ENCODE measurements at places on chromosomes 4 and X. TPM values are rescaled to one million over a fixed set of nuclear protein-coding genes. Genes with fewer than 3 reads are reported as not detected.
A peak's percentile ranks its signal among the peaks of the same experiment; 100 is the strongest.

The MAGEA10 gene
- total RNA-seq, result not detected

The DIPK2B gene
- 19.1 TPM for total RNA-seq

The ADH1A gene
- total RNA-seq, result not detected

The MAP7D2 gene
- total RNA-seq, result not detected

The HTN1 gene
- not detected for total RNA-seq

GRCh38 chr4:17758485-17758884 is 22.9 kb downstream of the FAM184B start:
- H3K36me3 ChIP-seq, result no peaks in the 10 kb centered on the region
- H3K4me3 ChIP-seq, result no peak overlapping the region
- no peak overlapping the region for H3K27ac ChIP-seq
- no peak for DNase-seq
- no peaks in the 10 kb centered on the region for H3K4me1 ChIP-seq
- no peaks in the 10 kb centered on the region for H3K27me3 ChIP-seq

DNA sequence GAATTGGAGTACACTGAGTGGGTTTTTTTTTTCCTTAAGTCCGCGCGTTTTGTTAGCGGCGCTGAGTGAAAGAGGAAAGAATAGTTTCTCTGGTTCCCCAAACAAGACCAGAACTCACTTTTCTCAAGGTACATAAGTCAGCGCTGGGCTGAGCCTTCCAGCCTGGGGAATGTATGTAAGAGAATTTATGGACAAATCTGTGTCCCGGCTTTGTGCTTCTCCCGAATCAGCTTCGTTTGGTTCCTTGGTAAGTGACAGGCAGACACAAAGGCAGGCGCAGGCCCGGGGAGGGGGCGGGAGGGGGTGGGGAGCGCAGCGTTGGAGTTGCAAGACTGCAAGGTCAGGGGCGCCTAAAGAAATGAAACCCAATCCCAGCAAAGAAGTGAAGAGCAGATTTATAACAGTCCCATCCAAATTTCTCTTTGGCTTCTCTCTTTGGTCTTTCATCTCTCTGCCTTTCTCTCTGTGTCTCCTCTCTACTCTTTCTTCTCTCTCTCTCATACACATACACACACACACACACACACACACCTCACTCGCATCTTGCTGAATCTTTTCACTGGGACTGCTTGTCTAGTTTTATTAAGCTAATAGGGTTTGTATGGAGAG is 981 bp downstream of the TET2 start:
- peaks cover 44% of the 10 kb centered on the region for H3K4me1 ChIP-seq
- peak overlapping the region; percentile 62 for H3K27ac ChIP-seq
- peak overlapping the region; percentile 84 for H3K4me3 ChIP-seq
- no peaks in the 10 kb centered on the region for H3K36me3 ChIP-seq

GRCh38 chr4:54224996-54225597 is 4.0 kb upstream of the PDGFRA start:
- no peak overlapping the region for H3K27ac ChIP-seq
- DNase-seq, result no peak
- H3K36me3 ChIP-seq, result no peaks in the 10 kb centered on the region
- peaks cover 52% of the 10 kb centered on the region for H3K27me3 ChIP-seq
- H3K4me3 ChIP-seq, result no peak overlapping the region
- peaks cover 26% of the 10 kb centered on the region for H3K4me1 ChIP-seq

DNA sequence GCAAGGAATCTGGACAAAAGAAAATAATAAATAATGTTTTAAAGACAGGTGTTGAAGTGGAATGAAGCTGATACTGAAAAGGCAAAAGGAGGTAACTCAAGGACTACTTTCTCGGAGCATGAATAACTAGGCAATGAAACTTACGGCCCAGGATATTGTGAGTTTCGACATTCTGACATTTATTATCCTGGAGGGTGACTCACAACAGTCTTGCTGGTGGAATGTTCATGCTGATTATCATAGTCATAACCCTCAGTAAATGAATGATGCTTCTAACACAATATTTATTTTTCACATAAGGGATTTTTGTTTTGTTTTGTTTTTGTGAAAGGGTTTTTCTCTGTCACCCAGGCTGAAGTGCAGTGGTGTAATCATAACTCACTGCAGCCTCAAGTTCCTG is 147.0 kb upstream of the HPGD start:
- no peaks in the 10 kb centered on the region for H3K27me3 ChIP-seq
- H3K27ac ChIP-seq, result no peak overlapping the region
- DNase-seq, result no peak
- no peaks in the 10 kb centered on the region for H3K36me3 ChIP-seq
- H3K4me3 ChIP-seq, result no peak overlapping the region

- no peak for DNase-seq
- H3K27ac ChIP-seq, result no peak overlapping the region
- no peak overlapping the region for H3K4me3 ChIP-seq
- H3K36me3 ChIP-seq, result no peaks in the 10 kb centered on the region
These were observed 191.0 kb downstream of the CCSER1 start for GRCh38 chr4:90318193-90318592.

- no peaks in the 10 kb centered on the region for H3K27me3 ChIP-seq
- no peaks in the 10 kb centered on the region for H3K4me1 ChIP-seq
- no peak overlapping the region for H3K27ac ChIP-seq
- no peak overlapping the region for H3K4me3 ChIP-seq
- H3K36me3 ChIP-seq, result no peaks in the 10 kb centered on the region
These were observed 31.9 kb downstream of the CASP6 start for GRCh38 chr4:109671350-109671749.

DNA sequence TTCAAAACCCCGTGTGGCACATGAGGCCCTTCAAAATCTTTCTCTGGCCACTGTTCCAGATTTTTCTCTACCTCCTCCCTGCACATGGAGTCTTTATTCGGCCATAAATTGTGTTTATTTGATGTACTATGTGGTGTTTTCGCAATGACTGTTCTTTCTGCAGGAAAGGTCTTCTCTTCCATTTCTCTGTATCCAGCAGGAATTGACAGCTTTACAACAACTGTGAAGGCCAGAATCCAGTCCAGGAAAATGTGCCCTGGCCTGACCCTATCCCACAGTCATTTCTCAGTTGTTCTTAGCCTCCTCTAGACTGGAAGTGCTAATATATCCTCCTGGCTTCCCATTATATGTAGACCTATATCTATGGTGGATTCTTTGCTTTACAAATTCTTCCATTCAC is 191.4 kb downstream of the COL25A1 start:
- no peak for DNase-seq
- H3K4me1 ChIP-seq, result no peaks in the 10 kb centered on the region
- H3K36me3 ChIP-seq, result no peaks in the 10 kb centered on the region

DNA sequence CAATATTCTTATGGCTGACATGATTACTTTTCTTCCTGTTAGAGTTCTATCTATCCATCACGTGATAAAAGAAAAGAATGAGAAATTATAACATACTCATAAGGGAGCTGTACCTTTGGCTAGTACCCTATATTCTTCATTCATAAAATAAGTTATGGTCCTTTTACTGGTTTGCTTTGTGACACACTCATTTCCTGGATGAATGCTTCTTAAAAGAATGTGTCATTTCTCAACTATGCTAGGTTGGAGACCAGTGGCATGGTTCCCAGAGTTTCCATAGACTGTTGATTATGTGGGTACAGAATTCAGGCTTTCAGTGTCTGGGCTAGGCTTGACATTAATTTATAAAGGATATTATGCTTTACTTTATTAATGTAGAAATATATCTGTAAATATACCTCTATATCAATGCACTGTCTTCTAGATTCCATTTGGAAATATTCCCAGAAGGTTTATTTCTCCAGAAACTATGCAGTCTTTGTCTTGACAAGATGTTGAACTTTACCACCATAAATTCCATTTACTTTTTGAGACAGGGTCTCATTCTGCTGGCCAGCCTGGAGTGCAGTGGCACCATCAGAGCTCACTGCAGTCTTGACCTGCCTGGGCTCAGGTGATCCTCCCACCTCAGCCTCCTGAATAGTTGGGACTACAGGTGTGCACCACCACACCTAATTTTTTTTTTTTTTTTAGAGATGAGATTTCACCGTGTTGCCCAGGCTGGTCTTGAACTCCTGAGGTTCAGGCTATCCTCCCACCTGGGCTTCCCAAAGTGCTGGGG is 23.8 kb downstream of the NUDT6 start:
- H3K27ac ChIP-seq, result no peak overlapping the region
- H3K4me1 ChIP-seq, result no peaks in the 10 kb centered on the region
- no peaks in the 10 kb centered on the region for H3K36me3 ChIP-seq
- DNase-seq, result no peak
- H3K27me3 ChIP-seq, result no peaks in the 10 kb centered on the region

GRCh38 chr4:78031417-78031950 is 25.6 kb upstream of the FRAS1 start:
- no peaks in the 10 kb centered on the region for H3K36me3 ChIP-seq
- H3K4me1 ChIP-seq, result no peaks in the 10 kb centered on the region

DNA sequence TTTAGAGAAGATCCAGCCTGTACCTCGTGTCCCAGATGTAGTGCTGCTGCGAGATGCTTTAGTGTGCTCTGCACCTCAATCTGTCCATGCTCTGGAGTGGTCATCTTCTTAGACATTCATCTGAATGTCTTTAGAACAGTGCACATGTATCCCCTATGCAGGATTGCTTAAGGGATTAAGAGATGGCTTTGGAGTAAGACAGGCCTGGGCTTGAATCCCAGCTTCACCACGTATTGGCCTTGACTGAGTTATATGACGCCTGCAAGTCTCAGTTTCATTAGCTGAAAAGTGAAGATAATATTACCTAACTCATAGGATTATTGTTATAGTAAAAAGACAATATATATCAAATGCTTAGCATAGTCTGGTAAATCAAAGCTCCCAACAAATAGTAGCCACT is 98.3 kb downstream of the NFKB1 start:
- H3K4me3 ChIP-seq, result no peak overlapping the region
- peaks cover 100% of the 10 kb centered on the region for H3K36me3 ChIP-seq
- H3K27ac ChIP-seq, result no peak overlapping the region
- peaks cover 19% of the 10 kb centered on the region for H3K4me1 ChIP-seq
- no peaks in the 10 kb centered on the region for H3K27me3 ChIP-seq
- DNase-seq, result no peak

- no peaks in the 10 kb centered on the region for H3K4me1 ChIP-seq
- H3K36me3 ChIP-seq, result no peaks in the 10 kb centered on the region
- no peak for DNase-seq
- H3K27ac ChIP-seq, result no peak overlapping the region
- H3K4me3 ChIP-seq, result no peak overlapping the region
- no peaks in the 10 kb centered on the region for H3K27me3 ChIP-seq
These were observed 142.5 kb upstream of the TTC29 start for GRCh38 chr4:147088146-147088545.

GRCh38 chr4:112513971-112514646 is 1.9 kb downstream of the NEUROG2 start:
- H3K4me1 ChIP-seq, result peaks cover 30% of the 10 kb centered on the region
- H3K27me3 ChIP-seq, result peaks cover 100% of the 10 kb centered on the region
- H3K27ac ChIP-seq, result no peak overlapping the region
- no peak overlapping the region for H3K4me3 ChIP-seq

DNA sequence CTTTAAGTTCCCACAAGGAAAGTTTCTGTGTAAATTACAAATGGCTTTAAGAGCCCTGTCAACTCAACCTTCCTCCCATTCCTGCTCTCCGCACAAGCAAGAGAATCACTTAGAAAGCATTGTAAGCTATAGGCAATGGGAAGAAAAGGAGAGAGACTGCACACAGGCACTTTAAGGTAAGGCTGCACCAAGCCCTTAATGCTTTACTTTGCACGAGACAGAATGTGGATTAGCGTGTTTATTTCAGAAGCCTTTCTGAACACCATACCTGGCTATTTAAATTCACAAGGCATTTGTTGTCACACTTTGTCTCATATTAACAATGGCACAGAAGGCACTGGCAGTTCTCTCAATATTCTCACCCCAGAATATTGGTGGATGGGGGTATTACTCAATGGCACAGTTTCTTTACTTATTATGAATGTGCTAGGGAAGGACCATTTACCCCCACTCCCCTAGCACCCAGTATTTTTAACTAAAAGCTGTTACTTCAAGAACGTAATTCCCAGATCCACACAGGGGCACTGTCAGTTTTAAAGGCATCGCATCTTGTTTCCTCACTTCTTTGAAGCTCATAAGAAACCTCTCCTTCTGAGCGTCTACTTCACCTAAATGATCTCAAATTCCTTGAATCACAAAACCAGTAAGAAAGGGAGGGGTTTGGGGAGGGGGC is 150.0 kb downstream of the MAML3 start:
- no peak overlapping the region for H3K27ac ChIP-seq
- DNase-seq, result no peak
- peaks cover 24% of the 10 kb centered on the region for H3K4me1 ChIP-seq
- peak overlapping the region; percentile 54 for H3K4me3 ChIP-seq
- no peaks in the 10 kb centered on the region for H3K27me3 ChIP-seq

DNA sequence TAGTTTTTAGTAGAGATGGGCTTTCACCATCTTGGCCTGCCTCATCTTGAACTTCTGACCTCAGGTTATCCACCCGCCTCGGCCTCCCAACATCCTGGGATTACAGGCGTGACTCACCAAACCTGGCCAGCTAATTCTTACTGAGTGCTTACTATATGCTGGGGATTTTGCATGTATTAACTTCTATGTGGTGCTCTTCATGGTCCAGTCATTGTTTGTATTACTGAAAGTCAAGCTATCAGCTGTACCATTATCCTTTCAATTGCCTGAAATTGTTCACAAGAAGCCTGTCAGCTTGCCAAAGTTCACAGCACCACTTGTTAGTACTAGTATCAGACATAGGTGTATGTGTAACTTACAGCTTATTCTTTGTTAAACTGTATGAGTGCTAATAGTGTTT is 1272.1 kb downstream of the ARAP2 start:
- no peak overlapping the region for H3K4me3 ChIP-seq
- H3K27me3 ChIP-seq, result no peaks in the 10 kb centered on the region
- H3K4me1 ChIP-seq, result no peaks in the 10 kb centered on the region
- DNase-seq, result no peak

GRCh38 chrX:123807835-123808416 is 51.9 kb upstream of the XIAP start:
- H3K4me3 ChIP-seq, result no peak overlapping the region
- no peaks in the 10 kb centered on the region for H3K4me1 ChIP-seq
- H3K27me3 ChIP-seq, result no peaks in the 10 kb centered on the region
- no peak for DNase-seq

DNA sequence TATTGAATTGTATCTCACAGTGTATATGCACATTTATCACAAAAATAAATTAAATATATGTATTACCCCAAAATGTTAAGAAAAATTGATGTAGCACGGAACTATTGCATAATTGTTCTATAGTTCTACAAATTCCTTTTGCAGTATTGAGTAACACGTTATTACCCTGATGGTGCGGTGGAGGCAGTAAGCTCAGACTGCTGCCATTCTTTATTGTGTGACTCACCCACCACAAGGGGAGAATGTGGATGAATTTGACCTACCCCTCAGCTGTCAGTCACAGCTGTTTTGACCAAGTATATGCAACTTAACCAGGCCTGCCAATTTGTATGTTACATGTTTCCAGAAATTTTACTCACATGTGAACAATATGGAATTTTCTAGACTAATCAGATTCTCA is 506.6 kb downstream of the SH3BGRL start:
- H3K27me3 ChIP-seq, result no peaks in the 10 kb centered on the region
- H3K36me3 ChIP-seq, result no peaks in the 10 kb centered on the region
- H3K4me1 ChIP-seq, result no peaks in the 10 kb centered on the region
- DNase-seq, result no peak
- no peak overlapping the region for H3K27ac ChIP-seq
- H3K4me3 ChIP-seq, result no peak overlapping the region

All from spleen (tissue), 13 donors.